Left lung (tissue), 14 donors: ENCODE measurements at places on chromosomes 11 and 22.

DNA sequence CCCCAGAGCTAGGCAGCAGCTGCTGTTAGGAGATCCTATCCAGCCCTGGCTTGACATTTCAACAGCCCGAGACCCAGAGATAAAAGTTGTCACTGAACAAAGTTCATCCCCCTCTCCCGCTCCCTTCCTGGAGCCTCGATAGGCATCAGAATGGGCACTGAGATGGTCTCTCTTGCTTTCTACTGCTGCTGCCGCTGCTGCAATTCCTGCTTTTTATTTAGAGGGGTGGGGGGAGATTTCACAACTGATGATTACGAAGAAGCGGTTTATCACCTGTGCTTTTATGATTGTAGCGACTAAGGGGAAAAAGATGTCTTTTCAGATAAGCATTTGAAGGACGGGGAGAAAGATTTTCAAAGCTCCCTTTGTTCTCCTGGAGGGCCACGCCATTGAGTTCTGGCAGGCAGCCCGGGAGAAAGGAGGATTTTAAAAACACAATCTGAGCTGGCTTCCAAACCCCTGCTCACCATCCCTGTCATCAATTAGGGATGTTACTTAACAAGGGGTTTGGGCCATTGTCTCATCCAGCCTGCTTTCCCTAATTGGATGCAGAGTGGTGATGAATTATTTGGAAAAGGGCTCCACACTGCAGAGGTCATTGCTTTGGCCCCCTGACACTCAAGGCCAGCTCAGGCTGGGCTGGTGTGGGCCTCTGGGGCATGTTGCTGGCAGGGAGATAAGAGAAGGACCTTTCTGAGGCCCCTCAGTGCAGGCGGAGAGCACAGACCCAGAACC, 344.7 kb downstream of the BUD13 start:
- no peak overlapping the region for H3K4me3 ChIP-seq
- H3K36me3 ChIP-seq, result no peaks in the 10 kb centered on the region
- H3K4me1 ChIP-seq, result no peaks in the 10 kb centered on the region
- H3K27ac ChIP-seq, result no peak overlapping the region
- no peak for DNase-seq
- H3K27me3 ChIP-seq, result no peaks in the 10 kb centered on the region

- no peak overlapping the region for H3K27ac ChIP-seq
- H3K27me3 ChIP-seq, result peaks cover 18% of the 10 kb centered on the region
- H3K4me1 ChIP-seq, result no peaks in the 10 kb centered on the region
- peak; percentile 78 for DNase-seq
- H3K36me3 ChIP-seq, result no peaks in the 10 kb centered on the region
These were observed 815 bp downstream of the TNNT3 start for GRCh38 chr11:1920128-1920908.

DNA sequence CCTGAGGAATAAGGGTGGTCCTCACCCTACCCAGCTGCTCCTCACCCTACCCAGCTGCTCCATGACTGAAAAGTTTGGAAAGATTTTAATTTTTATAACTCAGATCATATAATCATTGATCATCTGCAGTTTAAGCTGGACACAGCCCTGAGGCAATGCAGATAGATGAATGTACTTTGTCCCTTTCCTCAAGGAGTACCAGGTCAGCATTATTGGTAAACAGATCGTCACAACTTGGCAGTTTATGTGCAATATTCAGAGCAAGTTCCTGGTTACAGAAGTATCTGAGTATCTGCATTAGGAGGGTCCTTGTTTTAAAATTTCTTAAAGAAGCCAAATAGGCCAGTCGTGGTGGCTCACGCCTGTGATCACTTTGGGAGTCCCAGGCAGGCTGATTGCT, 3.6 kb downstream of the TNRC6B start:
- no peaks in the 10 kb centered on the region for H3K36me3 ChIP-seq
- DNase-seq, result no peak
- H3K27ac ChIP-seq, result peak overlapping the region; percentile 45
- no peaks in the 10 kb centered on the region for H3K27me3 ChIP-seq
- peaks cover 32% of the 10 kb centered on the region for H3K4me1 ChIP-seq

DNA sequence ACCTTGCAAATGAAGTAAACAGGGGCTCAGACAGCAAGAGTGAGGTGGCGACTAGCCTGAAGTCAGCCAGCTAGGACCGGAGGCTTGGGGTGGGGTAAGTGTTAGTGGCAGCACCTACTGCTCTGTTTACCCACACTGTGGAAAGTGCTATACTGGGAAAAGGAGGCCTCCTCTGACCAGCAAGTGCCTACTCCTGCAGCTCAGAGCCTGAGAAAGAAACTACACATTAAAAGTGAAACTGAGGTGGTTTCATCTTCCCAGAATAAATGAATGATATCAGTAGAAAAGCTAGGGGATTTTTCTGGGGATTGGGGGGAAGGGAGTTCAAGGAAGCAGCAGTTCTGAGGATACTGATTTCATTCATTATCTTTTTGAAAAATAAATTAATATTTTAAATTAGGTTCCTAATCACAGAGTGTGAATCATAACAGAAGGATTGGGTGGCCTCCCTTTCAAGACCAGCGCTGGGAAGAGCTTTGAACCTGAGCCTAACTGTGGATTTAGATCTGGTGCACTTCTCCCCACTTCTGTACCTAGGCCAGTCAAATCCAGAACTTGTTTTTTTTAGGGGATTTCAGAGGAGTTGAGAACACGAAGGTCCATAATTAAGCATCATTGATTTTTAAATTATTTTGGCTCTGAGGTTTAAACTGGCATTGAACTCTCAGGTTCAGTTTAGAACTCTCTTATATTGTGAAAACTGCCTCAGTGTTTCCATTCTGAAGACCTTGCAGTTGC, 48.1 kb upstream of the GRAMD1B start:
- H3K27ac ChIP-seq, result no peak overlapping the region
- no peak overlapping the region for H3K4me3 ChIP-seq
- H3K27me3 ChIP-seq, result no peaks in the 10 kb centered on the region

GRCh38 chr11:9075556-9075955, 15.8 kb downstream of the SCUBE2 start:
- H3K27me3 ChIP-seq, result no peaks in the 10 kb centered on the region
- H3K27ac ChIP-seq, result no peak overlapping the region
- H3K4me3 ChIP-seq, result no peak overlapping the region
- no peaks in the 10 kb centered on the region for H3K36me3 ChIP-seq
- no peak for DNase-seq

- no peaks in the 10 kb centered on the region for H3K27me3 ChIP-seq
- H3K27ac ChIP-seq, result no peak overlapping the region
- no peak overlapping the region for H3K4me3 ChIP-seq
- H3K4me1 ChIP-seq, result peaks cover 23% of the 10 kb centered on the region
These were observed 9.4 kb upstream of the DERL3 start for GRCh38 chr22:23847991-23848864.

DNA sequence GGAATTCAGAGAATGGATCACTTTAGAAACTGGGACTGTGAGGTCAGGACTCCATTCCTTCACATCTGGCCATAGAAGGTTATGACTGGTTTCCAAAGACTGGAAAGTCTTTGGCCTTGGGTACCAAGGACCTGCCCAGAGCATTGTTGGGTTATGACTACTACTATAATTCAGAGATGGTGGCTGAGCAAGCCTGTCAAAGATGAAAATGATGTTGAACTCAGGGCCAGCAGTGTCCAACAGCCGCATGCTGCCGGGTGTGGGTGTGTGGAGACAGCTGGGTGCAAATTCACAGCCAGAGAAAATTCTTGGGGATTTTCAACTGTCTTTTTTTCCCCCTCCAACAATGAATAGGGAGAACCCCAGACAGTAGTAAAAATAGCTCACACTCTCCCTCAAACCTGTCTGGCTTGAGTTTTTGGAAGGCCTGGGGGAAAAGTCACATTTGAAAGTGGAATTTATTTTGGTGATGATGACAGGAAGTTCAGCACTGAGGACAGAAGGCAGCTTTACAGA, 166.8 kb upstream of the NCAM1 start:
- no peak overlapping the region for H3K27ac ChIP-seq
- peaks cover 5% of the 10 kb centered on the region for H3K27me3 ChIP-seq
- H3K4me1 ChIP-seq, result no peaks in the 10 kb centered on the region
- no peaks in the 10 kb centered on the region for H3K36me3 ChIP-seq

GRCh38 chr11:78063440-78064181, at the start of gene THRSP:
Gene THRSP, plus strand, starts transcription at chr11:78063861. Its CDS starts 21 bp downstream, at chr11:78063882.
- no peaks in the 10 kb centered on the region for H3K36me3 ChIP-seq
- no peak within 1 kb of the TSS for H3K27ac ChIP-seq
- no peaks in the 10 kb centered on the region for H3K27me3 ChIP-seq
- DNase-seq, result no peak
- H3K4me3 ChIP-seq, result no peak within 1 kb of the TSS
- H3K4me1 ChIP-seq, result peaks cover 7% of the 10 kb centered on the region

- H3K4me1 ChIP-seq, result no peaks in the 10 kb centered on the region
- no peak for DNase-seq
- no peak overlapping the region for H3K4me3 ChIP-seq
These were observed 59.3 kb upstream of the PITPNB start for GRCh38 chr22:27978317-27978716.

- H3K27me3 ChIP-seq, result no peaks in the 10 kb centered on the region
- H3K4me3 ChIP-seq, result no peak overlapping the region
- peaks cover 25% of the 10 kb centered on the region for H3K4me1 ChIP-seq
- DNase-seq, result no peak
- H3K36me3 ChIP-seq, result no peaks in the 10 kb centered on the region
These were observed 150.7 kb downstream of the CCDC34 start for GRCh38 chr11:27212248-27212780.

DNA sequence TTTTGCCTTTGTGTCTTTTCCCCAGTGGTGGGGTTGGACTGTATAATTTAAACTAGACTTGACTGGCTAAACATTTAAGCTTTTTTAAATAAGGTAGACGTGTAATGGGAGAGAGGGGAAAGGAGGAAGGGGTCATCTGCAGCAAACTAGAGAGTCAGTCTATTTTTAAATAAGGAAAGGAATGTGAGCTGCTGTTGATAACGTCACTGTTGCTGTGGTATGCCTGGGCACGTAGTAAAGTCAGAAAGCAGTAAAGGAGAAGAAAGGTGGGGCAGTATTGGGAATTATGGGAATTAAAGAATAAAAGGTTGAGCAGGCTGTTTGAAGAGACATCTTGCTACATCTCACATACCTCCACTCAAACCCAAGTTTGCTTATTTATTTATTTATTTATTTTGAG, 80.4 kb upstream of the FSHB start:
- H3K27ac ChIP-seq, result no peak overlapping the region
- H3K36me3 ChIP-seq, result no peaks in the 10 kb centered on the region
- H3K4me1 ChIP-seq, result no peaks in the 10 kb centered on the region
- DNase-seq, result peak; percentile 17
- no peaks in the 10 kb centered on the region for H3K27me3 ChIP-seq
- H3K4me3 ChIP-seq, result no peak overlapping the region

DNA sequence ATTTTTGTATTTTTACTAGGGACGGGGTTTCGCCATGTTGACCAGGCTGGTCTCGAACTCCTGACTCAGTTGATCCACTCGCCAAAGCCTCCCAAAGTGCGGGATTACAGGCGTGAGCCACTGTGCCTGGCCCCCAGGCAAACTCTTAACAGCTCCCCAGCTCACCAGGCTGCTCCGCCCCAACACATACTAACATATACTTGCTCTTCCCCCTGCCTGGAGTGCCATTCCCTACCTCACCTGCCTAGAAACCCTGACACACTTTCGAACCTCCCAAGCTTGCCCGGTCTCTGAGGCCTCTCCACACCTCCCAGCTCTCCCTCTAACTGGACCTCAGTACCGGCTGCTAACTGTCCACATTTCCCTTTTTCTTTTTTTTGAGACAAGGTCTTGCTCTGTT, 8.5 kb downstream of the MAP4K2 start:
- H3K4me3 ChIP-seq, result no peak overlapping the region
- no peak overlapping the region for H3K27ac ChIP-seq
- no peaks in the 10 kb centered on the region for H3K4me1 ChIP-seq
- no peaks in the 10 kb centered on the region for H3K36me3 ChIP-seq
- H3K27me3 ChIP-seq, result no peaks in the 10 kb centered on the region

DNA sequence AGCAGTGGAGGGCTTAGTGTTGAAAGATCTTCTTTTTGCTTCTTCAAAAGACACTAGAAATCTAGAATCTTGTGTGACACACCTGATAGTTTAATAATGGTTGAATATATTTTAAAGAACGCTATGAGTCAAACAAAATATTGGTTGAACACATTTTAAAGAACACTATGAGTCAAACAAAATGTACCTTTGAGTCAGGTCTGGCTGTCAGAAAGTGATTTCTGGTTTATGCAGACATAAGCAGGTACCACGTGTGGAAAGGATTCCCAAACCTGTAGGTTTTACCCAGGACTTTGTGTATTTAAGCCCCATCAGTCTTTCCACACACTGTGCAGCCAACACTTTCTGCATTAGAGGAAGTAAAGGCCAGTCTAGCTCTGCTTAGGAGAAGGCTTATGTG, 366.7 kb upstream of the TENM4 start:
- no peak overlapping the region for H3K4me3 ChIP-seq
- no peaks in the 10 kb centered on the region for H3K4me1 ChIP-seq
- no peaks in the 10 kb centered on the region for H3K27me3 ChIP-seq
- no peak for DNase-seq
- no peak overlapping the region for H3K27ac ChIP-seq
- no peaks in the 10 kb centered on the region for H3K36me3 ChIP-seq

DNA sequence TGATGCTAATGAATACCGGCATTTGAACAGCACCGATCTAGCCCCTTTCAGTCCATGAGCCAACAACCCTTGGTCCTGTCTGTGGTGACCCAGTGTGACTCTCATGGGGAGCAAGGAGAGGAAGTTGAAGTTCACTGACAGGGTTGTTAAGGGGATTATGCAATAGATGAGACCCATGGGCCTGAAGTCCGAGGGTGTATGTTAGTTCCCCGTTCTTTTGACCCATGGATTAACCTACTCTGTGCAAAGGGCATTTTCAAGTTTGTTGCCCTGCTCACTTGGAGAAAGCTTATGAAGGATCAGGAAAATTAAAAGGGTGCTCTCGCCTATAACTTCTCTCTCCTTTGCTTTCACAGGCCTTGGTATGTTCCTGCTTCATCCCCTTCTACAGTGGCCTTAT, 4.9 kb downstream of the PNPLA3 start:
- peaks cover 13% of the 10 kb centered on the region for H3K4me1 ChIP-seq
- no peak for DNase-seq
- H3K27ac ChIP-seq, result no peak overlapping the region
- H3K4me3 ChIP-seq, result no peak overlapping the region
- H3K36me3 ChIP-seq, result no peaks in the 10 kb centered on the region

DNA sequence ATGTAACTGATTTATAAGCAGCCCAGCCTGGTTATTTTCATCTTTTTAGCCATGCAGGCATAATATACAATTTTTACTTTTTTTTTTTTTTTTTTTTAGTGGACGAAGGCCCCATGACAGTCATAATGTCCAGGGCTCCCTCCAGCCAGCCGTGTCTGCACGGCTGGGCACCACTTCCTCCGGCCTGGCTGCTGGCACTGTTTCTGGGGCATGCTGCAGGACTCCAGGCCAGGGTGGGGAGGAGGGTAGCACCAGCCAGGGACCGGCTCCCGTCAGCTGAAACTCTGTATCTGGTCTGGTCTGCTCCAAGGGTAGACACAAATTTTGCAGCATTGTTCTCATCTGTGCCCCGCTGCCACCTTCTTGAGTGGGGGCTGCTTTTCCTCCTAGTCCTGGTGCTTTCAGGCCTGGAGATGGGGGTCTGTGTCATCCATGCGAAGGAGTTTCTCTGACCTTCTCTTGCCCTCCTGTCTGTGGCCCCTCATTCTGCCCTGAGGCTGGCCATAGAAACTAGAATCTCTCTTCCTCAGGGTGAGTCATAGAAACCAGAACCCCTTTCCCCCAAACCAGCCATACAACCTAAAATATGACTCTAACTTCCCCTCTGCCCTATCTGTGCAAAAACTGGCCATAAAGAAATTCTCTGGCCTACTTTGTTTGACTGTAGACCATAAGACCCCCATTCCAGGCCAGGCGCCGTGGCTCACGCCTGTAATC, 9.2 kb upstream of the RRP7A start:
- H3K4me3 ChIP-seq, result no peak overlapping the region
- no peaks in the 10 kb centered on the region for H3K4me1 ChIP-seq
- no peak for DNase-seq
- H3K27me3 ChIP-seq, result no peaks in the 10 kb centered on the region
- H3K27ac ChIP-seq, result no peak overlapping the region
